ENCODE measurements at places on chromosomes 1 and 21.

- no peak for DNase-seq
These were observed 20.6 kb downstream of the INPP5B start for GRCh38 chr1:37926038-37926924.

- DNase-seq = no peak
These were observed 29.9 kb upstream of the ERRFI1 start for GRCh38 chr1:8055973-8056372.

DNA sequence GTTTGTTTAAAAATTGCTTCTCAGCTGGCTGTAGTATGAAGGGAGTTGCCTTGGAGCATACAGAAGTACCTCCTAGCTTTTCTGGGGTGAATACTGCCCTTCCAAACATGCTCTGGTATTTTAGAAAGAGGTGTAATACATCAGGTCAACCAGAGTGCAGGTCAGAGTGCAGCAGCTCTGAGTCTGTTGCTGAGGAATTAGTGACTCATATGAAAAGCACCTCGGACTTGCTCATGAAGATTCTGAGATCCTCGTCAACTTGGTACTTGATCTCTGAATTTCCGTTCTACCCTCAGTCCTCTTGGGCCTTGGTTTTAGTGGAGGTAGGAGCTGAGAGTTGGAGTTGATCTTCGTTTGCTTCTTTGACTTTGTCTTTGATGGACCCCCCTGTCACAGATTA is 67.3 kb downstream of the NOS1AP start:
- DNase-seq = no peak

GRCh38 chr21:31329456-31330143 is 14.5 kb downstream of the TIAM1 start:
- DNase-seq = no peak

DNA sequence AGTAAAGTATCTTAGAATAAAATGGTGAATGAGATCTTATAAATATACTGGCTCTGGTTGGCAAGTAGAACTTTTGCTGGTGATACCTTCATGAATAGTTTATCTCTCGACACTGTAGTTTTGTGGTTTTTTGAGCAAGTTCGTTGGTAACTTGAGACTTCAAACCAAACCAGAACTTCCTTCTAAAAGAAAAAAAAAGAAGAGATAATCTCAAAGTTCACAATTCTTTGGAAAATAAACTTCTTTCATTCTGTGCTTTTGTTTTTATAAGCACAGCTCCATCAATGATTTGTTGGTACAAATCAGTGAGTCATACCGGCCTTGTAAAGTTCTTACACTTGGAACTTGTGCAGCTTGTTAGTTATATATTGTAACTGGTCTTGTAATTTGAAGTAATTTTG is 2.3 kb downstream of the HIPK1 start:
- no peak for DNase-seq

GRCh38 chr21:43740497-43741156 is 21.7 kb downstream of the PDXK start:
- no peak for DNase-seq

DNA sequence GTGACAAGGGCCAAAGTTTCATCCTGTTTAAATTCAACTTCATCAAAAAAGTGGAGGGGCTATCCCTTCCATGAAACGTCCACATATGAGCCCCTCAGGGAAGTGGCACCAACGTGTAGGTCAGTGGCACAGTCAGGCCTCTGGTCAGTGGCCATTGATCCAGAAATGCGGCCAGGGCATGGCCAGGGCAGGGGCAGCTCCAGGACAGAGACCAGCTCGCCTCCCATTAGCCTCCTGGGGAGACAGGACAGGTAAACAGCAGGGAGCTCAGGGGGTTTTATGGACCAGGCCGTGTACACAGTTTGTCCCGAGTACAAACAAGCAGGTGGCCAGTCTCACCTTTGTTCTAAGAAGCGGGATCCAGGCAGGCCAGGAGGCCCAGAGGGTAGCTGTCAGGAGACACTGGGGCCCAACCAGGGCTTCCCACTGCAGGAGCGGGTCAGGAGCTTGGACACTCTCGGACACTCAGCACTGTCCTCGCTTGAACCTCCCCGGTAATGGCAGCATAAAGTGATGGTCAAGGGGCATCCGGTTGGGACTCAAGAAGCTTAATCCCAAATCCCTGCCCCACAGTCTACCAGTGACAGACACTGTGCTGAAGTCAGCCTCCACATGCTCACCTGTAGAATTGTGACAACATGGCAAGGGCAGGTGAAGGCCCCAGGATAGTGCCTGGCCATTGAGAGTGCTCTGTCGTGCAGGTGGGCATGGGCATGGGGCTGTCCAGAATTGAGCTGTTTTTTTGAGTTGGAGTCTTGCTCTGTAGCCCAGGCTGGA is 144.1 kb upstream of the ERRFI1 start:
- DNase-seq = no peak

DNA sequence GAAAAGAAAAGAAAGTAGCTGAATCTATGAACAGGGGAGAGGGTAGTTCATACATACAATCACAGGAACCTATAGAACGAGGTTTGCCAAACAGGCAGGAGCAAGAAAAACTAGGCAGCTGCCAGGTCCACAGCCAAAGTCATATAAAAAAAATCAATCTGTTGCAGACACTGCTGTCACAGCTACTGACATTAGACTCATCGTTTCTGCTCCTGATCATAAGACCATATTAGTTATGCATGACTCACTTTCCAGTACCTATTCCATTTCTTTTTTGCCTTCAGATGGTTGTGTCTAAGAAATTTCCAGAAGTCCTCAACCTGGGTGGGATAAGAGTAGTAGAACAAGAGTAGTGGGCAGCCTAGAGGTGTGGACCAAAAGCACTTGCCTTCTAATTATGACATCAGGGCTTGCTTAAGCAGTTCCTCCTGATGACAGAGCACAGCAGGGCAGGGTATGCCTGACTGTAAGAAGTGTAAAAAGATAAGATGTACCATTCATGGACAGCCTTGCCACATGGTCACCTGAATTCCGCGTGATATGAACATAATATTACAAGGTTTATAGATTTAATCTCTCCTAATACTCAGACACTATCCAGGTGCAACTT is 323.2 kb upstream of the SGIP1 start:
- no peak for DNase-seq

DNA sequence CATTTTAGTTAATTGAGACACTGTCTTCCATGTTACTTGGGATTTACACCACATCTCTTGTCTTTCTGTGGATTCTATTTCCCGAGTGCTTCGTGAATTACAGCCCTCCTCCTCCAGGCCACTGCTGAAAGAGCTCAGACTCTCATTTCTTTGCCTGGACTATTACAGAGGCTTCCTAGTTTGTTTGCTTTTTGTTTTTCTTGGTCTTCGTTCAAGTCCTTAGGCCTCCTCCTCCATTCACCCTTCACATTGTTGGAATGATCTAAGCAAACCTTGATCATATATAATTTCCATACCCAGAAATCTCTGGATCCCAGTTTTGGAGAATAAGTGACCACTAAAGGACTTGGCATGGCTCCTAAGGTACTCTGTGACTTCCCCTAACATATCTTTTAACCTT is 94.1 kb downstream of the CNIH3 start:
- DNase-seq = no peak

DNA sequence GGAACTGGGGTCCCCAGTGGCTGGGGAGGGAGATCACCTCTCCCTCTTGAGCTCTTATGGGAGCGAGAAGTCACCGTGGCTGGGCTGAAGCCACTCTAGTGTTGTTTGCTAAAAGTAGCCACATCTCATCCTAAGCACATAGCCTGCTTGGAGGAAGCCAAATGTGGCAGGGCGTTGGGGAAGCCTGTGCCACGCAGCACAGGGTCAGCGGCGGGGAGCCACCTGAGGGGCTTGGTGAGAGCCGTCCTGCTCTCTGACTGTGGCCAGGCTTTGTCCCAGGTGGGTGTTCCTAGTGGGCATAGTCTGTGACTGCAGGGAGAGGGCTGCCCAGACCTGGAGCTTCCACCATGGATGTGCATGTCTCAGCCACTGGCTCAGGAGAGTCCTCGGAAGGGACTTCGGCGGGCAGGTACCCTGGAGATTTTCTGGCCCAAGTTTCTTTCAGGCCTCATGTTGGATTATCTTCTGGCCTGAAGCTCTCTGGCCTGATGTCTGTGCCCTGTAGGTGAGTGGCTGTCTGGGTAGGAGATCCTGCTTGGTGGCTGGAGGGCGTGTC is 38.9 kb downstream of the MORN1 start:
- no peak for DNase-seq

DNA sequence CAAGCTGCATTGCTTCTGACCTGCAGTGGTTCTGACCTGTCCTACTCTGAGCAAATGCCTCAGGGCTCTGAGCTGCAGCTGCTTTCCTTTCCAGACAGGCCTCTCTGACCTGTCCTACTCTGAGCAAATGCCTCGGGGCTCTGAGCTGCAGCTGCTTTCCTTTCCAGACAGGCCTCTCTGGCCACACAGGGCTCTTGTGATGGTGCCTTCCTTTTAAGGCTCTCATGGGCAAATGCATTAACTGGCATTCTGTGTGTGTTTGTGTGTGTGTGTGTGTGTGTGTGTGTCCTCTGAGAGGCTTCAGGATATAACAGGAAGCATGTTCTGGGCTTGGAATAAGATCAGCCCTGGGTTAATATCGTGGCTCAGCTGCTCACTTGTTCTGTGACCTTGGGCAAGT is 131.3 kb downstream of the NTPCR start:
- DNase-seq = no peak

DNA sequence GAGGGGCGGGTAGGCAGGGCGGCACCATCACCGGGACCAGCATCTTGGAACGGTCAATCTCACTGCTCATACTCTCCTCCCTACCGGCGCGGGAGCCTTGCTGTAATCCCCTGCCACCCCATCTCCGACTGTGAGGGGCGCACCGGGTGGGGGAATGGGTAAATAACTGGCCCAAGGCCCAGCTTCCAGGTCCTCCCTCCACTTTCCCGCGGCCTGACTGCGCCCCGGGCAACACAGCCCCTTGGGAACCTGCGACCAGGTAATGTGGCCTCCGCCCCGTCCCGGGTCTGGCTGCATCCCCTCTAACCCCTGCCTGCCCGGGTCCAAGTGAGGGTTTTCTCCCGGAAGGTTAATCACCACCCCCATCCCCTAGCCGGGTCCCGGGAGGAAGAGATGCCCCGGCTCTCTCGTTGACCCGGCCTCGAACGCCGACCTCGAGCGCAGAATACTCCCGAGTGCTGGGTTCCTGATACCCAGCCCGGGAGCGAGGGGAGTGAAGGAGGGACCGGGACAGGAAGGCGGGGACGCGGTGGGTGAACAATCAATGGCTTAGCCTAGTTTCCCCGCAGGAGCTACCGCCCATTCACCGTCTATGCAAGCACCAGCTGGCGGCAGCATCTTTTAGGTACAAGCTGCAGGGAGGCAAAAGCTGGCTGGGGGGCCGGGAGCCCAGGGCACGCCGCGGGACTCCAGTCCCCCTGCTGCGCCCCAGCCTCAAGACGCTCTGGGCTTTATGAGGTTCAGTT is 5.9 kb upstream of the LHX9 start:
- no peak for DNase-seq

DNA sequence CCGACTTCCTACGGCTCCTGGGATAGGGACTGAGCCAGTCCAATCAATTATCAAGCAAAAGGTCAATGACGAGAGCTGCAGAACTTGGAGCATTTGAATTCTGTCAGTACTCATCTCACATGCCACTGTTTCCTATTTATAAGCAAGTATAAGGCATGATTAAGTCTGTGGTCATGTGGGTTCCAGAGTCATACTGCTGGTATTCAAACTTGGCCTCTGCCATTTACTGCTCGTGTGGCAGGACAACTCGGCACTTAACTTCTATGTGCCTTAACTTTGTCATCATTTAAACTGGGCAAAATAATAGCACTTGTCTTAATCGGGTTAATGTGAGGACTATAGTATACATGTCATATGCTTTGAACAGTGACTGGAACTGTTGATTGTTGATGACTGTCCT is 44.9 kb upstream of the TNFSF18 start:
- DNase-seq = no peak

GRCh38 chr1:94236630-94237290 is 624 bp downstream of the ARHGAP29 start:
- DNase-seq = no peak

DNA sequence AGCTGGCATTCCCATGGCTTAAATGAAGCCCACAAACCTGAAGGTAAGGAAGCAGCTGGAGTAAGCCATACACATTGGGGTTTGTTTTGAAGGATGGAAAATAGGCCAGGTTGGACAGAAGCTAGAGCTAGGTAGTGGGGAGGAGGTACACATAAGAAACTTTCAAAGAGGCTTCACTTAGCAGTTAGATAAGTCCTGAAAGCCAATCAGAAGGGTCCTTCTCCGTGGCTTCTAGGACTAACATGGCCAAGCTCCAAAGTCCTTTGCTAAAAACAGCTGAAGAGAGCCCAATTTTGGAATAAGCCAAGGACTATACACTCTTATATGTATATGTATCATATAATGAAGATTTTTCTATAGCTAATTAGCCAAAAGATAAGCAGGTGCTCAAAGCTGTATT is 1.8 kb downstream of the EYA3 start:
- no peak for DNase-seq

DNA sequence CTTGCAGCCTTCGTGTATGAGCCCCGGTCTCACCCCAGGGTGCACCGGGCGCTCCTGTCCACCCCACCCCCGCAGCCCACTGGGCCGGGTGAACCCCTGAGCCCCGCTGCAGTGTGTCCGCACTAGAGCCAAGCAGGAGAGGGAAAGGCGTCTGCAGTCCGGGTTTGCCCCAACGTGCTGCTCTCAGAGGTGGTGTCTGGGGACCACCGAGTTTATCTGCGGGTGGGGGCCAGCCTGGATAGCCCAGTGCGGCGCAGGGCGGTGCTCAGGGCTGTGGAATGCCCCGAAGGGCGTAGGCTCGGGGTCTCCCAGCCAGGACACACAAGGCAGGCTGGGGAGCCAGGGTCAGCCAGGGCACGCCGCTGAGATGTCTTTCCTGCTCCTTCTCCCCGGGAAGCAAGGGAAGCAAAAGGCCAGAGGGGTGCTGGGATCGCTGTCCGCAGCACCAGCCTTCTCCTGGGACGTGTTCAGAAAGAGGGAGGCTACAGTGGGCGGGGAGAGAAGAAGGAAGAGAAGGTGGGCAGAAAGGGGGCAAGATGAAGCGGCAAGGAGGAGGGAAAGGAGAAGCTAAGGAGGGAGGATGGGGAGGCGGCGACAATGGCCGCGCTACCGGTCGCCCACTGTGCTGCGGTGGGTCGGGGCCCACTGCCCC is 56.6 kb downstream of the MAB21L3 start:
- DNase-seq = no peak

GRCh38 chr1:12026586-12026985 is 7.3 kb downstream of the MIIP start:
- no peak for DNase-seq

GRCh38 chr1:164443166-164443565 is 115.8 kb upstream of the PBX1 start:
- no peak for DNase-seq

DNA sequence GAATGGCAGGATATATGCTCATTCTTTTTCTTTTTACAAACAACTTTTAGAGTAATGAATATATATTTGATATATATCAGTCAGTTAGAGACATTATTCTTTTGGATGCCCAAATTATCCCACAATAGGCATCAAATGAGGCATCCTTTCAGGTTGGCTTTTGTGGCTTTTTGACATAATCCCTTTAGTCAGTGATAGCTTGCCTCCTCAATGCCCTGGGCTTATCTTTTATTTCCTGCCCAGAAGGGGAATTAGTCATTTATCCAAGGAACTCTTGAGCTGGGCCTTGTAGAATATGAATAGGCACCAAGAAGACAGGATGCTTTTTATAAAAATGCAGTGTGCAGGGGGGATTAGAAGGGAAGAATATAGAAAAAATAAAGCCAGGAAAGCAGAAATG is 22.2 kb downstream of the EPHX4 start:
- no peak for DNase-seq

All from activated T-helper 1 cell treated with Interleukin-2 at 50 U/mL for 16 hours (primary cell).